ENCODE measurements at places on chromosomes 1 and 21. TPM values are rescaled to one million over a fixed set of nuclear protein-coding genes. Genes with fewer than 3 reads are reported as not detected.

CHIT1 gene
- total RNA-seq, result 3.9 TPM

TNFSF18 gene
- 0.90 TPM for total RNA-seq

DNA sequence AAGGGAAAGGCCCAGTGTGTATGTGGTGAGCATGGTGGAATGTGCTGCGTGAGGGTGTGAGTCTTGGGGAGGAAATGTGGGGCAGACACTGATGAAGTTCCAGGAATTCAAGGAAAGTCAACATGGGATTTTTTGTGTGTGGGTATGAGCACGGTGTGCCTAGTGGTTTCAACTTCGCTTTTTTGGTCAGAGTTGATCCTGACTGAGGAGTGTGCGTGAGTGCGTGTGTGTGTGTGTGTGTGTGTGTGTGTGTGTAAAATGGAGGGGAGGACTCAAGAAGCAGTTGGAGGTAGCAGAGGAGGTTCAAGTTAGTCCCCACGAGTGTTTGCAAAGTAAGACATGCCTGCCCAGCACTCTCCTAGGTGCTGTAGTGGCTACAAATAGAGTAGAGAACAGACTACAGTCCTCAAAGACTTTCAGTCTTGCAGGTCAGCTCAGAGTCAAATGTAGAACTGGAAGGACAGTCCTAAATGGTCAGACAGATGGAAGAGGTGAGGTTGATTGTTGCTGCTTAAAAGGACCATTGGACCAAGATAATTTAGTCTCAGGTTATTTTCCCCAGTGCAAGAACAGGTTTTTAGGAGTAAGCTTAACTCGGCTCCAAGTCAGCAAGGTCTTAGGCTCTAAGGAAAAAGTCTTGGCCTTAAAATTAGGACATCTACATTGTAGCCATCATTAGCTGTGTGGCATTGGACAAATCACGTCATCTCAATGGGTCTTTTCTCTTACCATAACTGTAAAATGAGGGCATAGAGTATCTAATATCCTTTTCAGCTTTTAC, 25.0 kb downstream of the SLAMF1 start:
- DNase-seq, result no peak

- DNase-seq, result peak; percentile 13
Measured at GRCh38 chr1:108533351-108534083, 26.4 kb upstream of the EEIG2 start.

GSTM1 gene
- total RNA-seq, result 1.1 TPM

MRPL20 gene
- 126 TPM for total RNA-seq

GRCh38 chr1:34140011-34140676, 24.9 kb downstream of the CSMD2 start:
- DNase-seq, result no peak

NME7 gene
- 29.9 TPM for total RNA-seq

- DNase-seq, result no peak
Measured at GRCh38 chr1:45411510-45411899, 71.3 kb upstream of the MUTYH start.

- DNase-seq, result no peak
Measured at GRCh38 chr1:111513410-111514020, 10.1 kb upstream of the ADORA3 start.

AUNIP gene
- total RNA-seq, result 9.7 TPM

DNA sequence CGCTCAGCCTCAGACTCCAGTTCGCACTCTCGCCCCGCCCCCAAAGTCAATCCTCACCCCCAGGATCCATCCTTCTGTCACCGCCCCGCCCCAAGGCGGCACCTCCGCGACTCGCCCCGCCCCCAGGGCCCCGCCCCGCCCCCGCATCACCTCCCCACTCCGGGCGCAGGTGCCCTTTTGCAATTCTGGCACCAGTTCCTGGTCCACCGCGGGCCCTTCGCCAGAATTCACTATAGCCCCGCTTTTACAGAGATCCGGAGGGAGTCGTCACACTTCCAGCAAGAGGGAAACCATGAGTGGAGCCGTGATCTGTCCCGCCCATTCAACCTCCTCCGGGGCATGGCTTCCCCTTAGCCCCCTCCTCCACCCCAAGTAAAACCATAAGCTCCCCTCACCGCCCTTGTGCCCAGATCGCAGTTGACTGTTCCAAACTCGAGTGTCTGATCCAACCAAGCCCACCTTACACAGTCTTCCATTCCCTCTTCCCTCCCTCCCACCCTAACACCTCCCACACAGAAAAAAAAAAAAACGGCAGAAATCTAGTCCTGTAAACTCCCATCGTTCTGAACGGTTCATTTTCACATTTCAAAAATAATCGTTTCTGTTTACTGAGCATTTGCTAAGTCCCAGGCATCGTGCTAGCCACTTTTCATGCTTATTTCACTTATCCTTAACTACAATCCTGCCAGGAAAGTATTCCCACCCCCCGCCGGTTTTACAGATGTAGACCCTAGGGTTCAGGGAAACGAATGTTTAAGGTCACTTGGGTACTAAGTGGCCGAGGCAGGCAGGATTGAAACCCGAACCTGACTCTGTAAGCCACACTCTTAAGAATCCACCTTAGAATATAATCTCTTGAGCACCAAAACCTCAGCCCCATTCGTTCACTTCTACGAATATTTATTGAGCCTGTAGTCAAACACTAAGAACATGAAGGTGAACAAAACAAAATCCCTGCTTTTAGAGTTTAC, 1.3 kb upstream of the DNAJC16 start:
- no peak for DNase-seq

GRCh38 chr1:1786836-1787605, 8.8 kb upstream of the NADK start:
- no peak for DNase-seq

- no peak for DNase-seq
Measured at GRCh38 chr21:44376606-44377005, 23.2 kb downstream of the TRPM2 start.

DNA sequence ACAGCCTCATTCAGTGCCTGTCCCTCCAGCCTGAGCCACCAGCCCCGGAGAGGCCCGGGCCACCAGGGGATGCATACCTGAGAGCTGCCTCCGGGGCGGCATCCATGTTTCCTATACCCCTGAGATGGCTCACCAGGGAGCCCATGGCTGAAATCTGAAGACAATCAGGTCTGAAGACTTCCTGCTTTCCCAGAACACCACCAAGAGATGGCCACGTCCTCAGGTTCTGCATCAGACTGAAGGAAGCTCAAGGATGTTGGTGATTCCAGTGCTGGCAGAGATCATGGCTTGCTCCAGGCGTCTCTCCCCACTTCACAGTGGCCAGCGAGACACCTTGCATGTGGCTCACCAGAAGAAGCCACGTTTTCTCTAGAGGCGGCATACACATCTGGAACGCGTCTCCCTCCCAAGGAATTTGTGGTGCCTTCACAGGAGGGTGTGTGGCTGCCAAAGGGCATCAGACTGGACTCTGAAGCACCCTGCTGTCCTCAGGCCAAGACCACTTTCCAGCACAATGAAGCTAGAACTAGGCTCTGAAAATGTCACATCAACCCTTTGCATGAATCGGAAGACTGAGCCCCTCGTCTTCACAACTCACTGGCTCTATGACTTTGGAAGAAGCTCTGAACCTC, 170.7 kb upstream of the IRF2BP2 start:
- no peak for DNase-seq

GRCh38 chr1:231679109-231679508, 52.5 kb downstream of the DISC1 start:
- no peak for DNase-seq

DNA sequence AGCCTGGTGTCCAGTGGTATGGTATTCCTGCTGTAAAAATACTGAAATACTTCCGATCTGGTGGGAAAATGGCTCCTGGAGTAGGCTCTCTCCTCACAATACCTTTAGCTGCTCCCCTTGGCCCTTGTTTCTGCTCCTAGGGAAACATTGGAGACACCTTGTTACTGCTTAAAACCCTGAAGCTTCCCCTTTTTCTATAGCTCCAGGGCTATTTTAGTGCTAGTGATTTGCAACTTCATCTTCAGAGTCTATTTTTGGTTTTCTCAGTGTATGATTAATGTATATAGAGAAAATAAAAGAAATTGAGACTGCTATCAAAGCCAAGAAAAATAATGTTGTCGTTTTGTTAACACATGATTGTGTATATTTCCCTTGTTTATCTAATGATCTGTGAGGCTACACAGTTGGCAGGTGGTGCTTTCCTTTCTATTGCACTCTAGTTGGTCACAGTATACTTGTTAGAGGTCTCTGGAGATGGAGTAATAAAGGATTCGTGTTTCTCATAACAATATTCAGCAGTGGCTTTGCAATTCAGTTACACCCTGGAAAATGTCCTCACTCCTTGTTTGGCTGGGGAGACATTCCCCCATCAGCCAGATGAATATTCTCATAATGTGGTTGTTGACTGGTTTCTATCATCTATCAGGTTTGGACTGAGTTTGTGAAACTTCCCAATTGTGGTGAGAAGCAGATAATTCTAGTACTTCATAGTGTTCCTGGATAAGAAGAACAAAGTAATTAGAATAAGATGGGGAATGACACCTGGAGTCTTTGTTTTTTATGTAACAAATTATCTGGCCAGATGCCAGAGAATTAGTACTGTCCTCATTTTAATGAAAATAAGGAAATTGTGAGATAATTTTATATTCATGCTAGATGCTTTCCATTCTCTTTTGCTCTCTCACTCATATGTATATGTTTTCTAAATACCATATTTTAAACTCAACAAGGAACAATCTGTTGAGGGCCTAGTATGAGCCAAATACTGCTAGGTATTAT, 44.8 kb upstream of the CACYBP start:
- DNase-seq, result no peak

DNA sequence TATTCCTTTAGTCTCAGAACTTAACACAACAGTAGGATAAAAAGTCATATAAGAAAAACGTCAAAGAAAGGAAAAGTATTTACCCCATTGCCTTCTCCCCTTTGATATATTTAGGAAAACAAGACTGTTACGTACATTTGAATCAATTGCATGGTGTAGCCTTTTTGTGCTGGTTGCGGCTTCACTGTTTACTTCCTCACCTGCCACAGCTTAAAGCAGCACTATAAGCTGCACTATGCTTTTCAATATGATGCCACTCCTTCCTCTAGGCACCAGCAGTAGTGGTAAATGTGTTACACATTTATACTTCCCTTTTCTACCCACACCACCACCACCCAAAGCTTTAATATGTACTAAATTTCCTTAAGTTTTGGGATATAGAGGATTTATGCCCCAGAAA, 111.1 kb downstream of the ATP1B1 start:
- DNase-seq, result no peak

DNA sequence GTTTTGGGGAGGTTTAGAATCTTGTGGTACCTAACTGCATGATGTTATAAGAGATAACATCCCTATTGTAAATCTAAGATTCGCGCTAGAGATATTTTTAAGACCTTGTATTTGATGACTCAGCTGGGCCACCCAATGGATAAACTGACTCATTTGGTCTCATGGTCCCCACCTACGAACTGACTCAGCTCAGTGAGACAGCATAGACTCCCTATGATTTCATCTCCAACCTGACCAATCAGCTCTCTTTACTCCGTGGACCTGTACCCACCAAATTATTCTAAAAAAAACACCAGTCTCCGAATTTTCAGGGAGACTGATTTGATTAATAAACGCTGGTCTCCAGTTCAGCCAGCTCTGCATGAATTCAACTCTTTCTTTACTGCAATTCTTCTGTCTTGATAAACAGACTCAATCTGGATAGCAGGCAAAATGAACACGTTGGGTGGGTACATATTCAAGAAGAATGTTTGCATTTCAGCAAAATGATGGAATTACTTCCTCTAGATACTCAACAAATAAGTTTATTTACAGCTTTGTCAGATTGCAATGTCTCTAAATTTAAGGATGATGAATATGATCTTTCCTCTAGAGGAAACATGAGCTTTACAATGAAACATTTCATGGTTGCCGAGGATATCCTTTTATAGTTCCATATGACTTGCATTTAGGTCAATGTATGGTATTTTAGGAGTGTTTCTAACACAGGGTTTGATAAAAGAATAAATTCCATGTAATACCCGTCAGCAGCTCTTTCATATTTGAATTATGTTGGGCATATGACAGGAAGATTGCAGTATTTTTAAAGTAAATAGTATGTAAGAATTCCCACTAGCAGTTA, 516.6 kb upstream of the RGS18 start:
- DNase-seq, result peak; percentile 50

- DNase-seq, result no peak
Measured at GRCh38 chr1:1334835-1335234, 3.8 kb downstream of the TAS1R3 start.

- no peak for DNase-seq
Measured at GRCh38 chr1:174166530-174167264, 7.4 kb downstream of the RABGAP1L start.

DNA sequence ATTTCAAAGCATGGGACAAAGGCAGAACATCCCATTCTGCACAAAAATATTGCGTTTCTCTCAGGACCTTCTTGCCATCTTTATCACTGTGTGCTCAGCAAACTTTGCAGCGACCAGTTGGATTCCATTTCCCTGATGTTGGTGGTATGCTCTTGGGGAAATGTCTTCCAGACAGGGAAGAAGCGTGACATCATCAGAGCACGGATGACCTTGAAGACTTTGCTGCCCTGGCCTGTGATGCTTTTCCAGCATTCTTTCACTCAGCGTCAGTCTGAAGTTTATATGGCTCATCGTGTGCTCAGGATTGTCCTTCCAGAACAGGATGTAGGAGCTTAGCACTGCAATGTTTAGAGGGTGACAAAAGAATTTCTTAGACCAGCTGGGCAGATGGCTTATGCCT, 131.4 kb upstream of the F3 start:
- peak; percentile 49 for DNase-seq

DNA sequence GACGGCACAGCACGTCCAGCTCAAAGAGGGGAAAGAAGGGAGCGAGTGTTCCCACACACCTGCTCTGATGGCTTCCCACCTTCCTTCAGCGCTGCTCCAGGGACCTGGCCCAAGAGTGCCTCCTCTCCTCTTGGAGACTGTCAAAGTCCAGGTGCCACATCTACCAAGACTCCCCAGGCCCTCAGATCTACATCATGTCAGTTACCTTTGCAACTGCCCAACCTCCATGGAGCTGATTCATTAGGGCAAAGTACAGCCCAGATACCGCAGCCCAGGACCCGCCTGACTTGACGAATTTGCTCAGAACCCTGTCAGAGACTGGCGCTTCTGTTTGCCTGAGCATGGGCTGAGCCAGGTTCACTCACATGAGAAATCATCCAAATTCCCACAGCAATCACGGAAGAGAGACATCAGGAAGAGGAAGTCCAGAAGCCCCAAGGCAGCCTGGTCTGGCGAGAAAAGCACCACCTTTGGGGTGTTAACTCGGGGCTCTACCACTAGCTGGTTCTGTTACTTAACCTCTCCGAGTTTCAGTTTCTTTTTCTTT, at the start of gene SEC16B:
TSS of gene SEC16B (minus strand) at position 234 of the 547 bp plus-strand sequence. CDS start 2,077 bp downstream, outside the sequence.
- DNase-seq, result no peak

- DNase-seq, result no peak
Measured at GRCh38 chr1:109500941-109501381, 7.1 kb downstream of the CYB561D1 start.

Data from LHCN-M2 (cell line).